Fibroblast of gingiva (primary cell): ENCODE measurements at places on chromosomes 5 and 9.

- no peak for DNase-seq
Measured at GRCh38 chr5:79436821-79437220, 77.1 kb downstream of the HOMER1 start.

- DNase-seq: no peak
Measured at GRCh38 chr9:14221119-14221518, 92.8 kb downstream of the NFIB start.

DNA sequence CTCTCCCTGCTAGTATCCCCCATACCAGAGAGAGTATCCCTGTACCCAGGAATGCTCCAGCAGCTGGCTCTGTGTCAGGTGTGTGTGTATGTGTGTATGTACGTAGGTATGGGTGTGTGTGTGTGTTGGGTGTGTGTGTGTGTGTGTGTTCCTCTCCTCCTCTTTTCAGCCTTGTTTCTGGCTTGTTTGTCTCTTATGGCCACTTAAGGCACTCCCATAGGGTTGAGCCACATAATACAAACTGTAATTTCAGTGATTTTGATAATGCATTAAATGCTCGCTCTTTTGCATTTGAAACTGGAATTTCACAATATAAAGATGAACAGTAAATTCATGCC lies 80.8 kb upstream of the SH3PXD2B start:
- DNase-seq: no peak

GRCh38 chr5:343461-344401 lies 22.2 kb downstream of the AHRR start:
- DNase-seq: peak; percentile 73

GRCh38 chr9:72497447-72498046 lies 23.9 kb upstream of the TMC1 start:
- no peak for DNase-seq

GRCh38 chr5:123422433-123423277 lies 548 bp downstream of the CEP120 start:
- DNase-seq: peak; percentile 22

DNA sequence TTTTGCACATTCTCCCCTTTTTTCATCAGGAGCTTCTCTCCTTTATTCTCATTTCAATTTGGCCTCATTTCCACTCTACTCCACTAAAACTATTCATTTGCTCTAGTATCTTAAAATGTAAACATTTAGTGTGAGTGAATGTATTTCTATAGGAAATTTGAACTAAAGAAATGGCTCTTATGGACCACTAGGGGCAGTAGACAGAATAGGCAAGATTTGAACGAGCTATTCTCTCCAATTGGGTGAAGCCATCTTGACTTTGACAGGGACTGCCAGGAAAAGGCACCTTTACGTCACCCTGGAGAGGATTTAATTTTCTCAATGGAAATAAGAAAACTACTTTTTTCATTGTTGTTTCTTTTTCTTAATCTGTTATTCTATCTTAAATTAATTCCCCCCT lies 666.3 kb downstream of the DNAH5 start:
- DNase-seq: no peak

DNA sequence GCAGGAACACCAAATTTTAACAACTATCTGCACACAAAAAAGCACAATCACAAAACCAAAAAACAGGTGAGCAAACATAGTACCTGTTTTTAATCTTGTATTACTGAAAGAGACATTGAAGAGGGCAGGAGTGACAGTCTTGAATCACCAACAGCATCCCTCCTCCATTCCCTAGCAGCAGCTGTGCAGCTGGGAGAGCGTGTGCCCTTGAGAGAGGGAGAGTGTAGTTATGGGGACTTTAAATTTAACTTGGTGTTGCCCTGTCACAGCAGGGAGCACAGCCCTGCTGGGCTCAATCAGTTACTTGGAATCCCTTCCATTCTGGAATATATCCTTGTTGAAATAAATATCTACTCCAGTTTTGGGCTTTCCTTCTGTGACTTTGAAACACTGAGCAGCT lies 1938.7 kb upstream of the NUDT12 start:
- DNase-seq: no peak

DNA sequence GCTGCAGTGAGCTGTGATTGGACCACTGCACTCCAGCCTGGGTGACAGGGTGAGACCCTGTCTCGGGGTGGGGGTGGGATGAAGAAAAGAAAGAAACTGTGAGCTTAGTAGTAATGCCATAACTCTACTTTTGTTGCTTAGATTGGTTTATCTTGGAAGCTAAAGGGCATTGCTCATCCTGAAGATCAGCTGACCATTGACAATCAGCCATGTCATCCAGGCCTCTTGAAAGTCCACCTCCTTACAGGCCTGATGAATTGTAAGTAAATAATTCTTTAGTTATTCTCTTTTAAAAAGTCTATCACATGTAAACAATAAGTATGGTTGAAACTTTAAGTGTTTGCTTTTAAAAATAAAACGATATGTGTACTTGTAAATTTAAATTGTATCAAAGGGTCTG lies 11.4 kb downstream of the OCLN start:
- DNase-seq: no peak

DNA sequence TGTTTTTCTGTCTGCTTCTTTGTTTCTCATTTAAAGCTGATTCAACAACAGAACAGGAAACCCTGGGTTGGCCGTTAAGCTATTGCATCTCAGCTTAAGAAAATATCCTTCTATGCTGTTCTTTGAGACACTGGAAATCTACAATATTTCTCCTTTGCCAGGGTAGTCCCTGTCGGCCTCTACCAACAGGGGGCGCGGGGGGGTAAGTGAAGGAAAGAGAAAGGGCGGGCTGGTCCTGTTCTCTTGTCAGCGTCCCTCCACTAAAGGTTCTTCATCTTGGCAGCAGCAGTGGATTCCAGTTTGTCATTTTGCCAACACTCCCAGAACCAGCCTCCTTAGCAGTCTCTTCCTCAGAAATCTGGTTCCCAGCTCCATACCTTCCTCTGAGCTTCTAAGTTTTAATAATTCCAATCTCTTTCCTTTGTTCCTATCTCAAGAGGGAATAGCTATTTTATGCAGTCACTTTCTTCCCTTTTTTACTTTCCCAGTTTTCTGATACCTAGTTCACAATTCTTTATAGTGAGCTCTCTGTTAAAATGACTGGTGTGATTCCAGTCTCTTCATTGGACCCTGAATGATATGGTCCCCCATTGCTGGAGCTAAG lies 222.3 kb downstream of the GLIS3 start:
- DNase-seq: peak; percentile 81

- no peak for DNase-seq
Measured at GRCh38 chr5:156802501-156802900, 47.6 kb upstream of the PPP1R2B start.

- no peak for DNase-seq
Measured at GRCh38 chr9:136201609-136202453, 3.1 kb downstream of the LHX3 start.

DNA sequence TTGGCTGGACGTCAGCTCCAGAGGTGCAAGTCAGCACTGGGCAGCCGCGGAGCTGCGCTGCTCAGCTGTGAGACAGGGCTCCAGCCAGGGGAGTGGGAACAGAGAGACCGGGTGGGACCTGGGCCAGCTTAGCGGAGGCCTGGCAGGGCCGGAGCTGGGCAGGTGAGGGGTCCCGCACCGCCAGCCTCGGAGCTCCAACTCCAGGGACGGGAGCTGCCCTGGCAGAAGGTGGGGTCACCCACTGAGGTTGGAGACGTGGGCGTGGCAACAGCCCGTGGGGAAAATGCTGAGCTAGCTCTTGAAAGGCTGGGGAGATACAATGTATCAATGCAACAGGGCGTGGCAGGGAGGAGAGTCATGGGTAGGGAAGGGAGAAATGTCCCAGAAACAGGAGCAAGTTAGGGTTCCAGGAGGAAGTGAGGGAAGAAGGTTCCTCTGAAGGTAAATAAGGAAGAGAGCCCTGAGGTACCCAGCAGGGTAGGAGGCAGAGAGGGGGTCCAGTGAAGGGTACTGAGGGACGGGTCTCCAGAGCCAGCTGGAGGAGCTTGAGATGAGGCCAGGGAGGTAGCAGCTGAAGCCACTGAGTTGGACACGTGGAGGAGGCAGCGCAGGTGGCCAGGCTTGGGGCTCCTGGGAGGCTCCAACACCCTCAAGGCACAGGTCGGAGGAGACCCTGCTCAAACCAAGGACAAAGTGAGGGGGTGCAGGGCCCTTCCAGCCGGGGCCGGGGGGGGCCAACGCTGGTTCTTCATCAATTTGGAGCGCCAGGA lies 736 bp upstream of the NKD2 start:
- no peak for DNase-seq

- no peak for DNase-seq
Measured at GRCh38 chr9:98225015-98225442, 30.4 kb downstream of the TBC1D2 start.

DNA sequence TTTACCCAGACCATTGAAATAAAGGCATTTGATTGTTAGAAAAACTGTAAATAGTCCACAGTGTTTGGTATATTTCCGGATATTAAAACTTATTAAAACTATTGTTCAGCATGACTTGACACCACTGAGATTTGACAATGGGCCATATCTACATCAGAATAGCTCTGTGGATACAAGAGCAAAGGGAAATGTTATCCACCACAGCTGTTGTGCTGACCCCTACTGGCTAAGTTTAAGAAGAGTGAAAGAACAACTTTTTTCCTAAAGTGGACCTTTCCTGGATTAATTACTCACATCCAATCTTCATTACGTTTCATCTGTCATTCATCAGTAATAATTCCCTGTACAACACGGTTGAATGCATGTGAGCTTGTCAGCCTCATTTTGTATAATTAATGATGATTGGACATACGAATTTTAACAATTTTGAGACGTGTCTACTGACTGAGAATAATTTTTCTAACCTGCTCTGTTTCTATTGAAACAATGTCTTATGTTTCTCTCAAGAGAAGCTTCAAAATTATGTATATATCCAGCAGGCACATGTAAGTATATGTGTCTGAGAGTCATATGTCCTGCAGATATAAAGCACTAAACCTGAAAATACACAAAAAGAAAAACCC lies 1952.6 kb downstream of the MAT2B start:
- DNase-seq: peak; percentile 26

DNA sequence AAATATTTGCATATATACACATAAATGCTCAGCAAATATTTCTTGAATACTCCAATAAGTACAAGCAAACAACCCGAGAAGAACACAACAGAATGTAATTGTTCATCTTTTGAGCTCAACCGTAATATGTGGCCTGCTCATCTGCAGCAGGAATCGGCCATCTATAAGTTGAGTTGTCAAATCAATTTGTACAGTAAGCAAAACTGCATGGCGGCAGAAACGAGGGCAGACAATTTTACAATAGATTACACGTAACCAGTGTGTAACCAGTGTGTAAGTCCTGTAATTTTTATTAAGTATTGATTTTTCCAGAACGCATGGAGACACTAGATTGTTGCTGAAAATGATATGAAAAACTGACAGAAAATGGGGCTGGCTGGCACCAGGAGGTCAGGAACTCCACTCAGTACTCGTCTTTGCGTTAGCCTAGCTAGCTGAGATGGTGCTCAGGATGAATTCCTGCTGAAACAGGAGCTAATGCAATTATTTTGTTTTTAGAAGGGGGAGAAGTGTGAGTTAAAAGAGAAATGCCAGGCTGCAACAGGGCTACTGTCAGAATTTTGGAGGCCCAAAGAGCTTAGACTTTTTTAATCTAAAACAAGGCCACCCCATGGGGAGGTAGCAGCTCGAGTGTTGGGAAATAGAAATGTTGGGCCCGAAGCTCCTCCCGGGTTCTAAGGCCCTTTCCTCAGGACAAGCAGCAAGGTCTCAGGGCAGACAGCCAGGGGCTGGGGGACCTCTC lies 682 bp downstream of the DHX29 start:
- DNase-seq: no peak

DNA sequence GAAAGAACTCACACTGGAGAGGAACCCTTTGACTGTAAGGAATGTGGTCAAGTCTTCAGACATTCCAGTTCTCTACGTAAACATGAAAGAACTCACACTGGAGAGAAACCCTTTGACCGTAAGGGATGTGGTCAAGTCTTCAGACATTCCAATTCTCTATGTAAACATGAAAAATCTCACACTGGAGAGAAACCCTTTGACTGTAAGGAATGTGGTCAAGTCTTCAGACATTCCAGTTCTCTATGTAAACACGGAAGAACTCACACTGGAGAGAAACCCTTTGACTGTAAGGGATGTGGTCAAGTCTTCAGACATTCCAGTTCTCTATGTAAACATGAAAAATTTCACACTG lies 32.6 kb downstream of the MAPK9 start:
- DNase-seq: no peak

GRCh38 chr5:174876-175465 lies 16.3 kb upstream of the LRRC14B start:
- DNase-seq: no peak

- peak; percentile 96 for DNase-seq
Measured at GRCh38 chr5:91383027-91383955, at the start of gene ARRDC3. Gene ARRDC3, minus strand, starts transcription at chr5:91383317. Its CDS starts 225 bp downstream, at chr5:91383092.

DNA sequence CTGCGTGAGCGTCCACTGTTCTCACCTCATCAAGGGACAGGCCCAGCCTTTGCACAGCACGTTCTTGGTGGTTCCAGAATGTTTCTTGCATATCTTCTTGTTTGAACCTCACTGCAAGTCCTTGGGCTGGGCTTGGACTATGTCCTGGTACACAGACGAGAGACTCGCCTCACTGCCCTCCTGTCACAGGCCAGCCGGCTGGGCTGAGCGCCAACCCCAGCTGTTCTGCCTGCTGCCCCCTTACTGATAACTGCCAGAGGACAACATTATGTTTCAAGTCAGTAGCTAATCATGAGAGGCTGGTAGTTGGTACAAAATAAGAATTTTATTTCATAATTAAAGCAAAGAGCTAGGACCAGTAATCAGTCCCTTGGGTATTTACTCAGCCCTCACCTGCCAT lies 52.8 kb upstream of the LRRTM2 start:
- DNase-seq: no peak

DNA sequence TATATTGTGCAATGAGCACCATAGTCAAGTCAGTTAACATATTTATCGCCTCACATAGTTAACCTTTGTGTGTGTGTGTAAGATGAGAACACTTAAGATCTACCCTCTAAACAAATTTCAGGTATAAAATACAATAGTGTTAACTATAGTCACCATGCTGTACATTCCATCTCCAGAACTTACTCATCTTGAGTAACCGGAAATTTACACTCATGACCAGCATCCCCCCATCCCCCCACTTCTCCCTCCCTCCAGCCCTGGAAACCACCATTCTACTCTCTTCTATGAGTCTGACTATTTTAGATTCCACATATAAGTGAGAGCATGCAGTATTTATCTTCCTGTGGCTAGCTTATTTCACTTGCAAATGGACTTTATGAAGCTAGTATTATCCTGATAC lies 40.3 kb downstream of the ZNF354A start:
- no peak for DNase-seq
